Suppressor macrophage treated with lipopolysaccharide for 4 hours (primary cell): ENCODE measurements at places on chromosomes 3 and 15.

- DNase-seq = no peak
Observed at GRCh38 chr3:9193633-9194195, 55.7 kb downstream of the SRGAP3 start.

DNA sequence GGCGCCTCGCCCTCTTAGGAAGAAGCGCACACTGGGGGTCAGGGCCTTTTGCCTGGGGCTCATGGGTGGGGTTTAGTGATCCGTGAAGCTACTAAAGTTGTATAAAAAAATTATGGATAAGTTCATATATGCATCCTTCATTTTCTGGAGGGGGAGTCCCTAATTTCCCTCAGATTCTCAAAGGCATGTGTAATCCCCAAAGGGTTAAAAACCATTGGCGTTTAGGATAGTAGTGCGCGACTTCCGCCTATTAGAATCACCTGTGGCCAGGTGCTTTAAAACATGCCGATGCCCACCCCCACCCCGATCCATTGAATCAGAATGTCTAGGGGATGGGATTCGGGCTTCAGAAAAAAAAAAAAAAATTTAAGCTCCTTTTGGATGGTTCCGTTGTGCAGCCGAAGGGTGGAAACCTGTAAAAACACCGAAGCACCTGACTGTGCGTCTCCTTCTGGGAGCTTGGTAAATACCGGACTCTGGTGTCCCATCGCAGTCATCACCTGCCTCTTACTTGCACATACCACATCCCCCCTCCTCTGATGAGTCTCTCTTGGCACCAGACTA is 570 bp downstream of the APH1B start:
- no peak for DNase-seq

GRCh38 chr3:117079997-117080396 is 370.4 kb downstream of the TUSC7 start:
- no peak for DNase-seq

DNA sequence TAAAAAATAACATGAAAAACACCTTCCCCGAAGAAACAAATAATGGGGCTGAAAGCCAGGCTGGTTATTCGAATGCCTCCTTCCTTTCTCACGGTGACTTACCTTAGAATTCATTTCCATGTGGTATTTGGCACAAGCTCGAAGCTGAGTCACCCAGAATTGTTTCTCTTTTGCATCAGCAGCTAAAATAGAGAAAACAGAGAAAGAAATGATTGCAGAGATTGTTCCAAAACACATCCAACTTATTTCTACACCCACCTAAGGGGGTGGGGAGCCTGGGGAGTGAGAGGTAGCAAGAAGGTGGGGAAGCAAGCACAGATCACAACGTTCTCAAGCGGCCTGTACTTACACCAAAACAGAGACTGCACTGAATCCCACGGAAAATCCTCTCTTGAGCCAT is 104.7 kb downstream of the OSBPL10 start:
- no peak for DNase-seq
